Subcutaneous preadipocyte (primary cell): ENCODE measurements at places on chromosomes 6 and 20. TPM values are rescaled to one million over a fixed set of nuclear protein-coding genes. Genes with fewer than 3 reads are reported as not detected.

The TMEM217 gene
- total RNA-seq, result 1.8 and 2.9 TPM in 2 replicates

The GPX5 gene
- not detected in 2 replicates for total RNA-seq

The FOXC1 gene
- 2.3 and 2.6 TPM in 2 replicates for total RNA-seq

The THBD gene
- total RNA-seq, result 7.3 and 15.1 TPM in 2 replicates

The ARHGAP40 gene
- not detected in 2 replicates for total RNA-seq

The RAMACL gene
- 2.5 and 5.5 TPM in 2 replicates for total RNA-seq

The IP6K3 gene
- not detected in 2 replicates for total RNA-seq
